ENCODE measurements at places on chromosomes 6 and 20.
A peak's percentile ranks its signal among the peaks of the same experiment; 100 is the strongest.

DNA sequence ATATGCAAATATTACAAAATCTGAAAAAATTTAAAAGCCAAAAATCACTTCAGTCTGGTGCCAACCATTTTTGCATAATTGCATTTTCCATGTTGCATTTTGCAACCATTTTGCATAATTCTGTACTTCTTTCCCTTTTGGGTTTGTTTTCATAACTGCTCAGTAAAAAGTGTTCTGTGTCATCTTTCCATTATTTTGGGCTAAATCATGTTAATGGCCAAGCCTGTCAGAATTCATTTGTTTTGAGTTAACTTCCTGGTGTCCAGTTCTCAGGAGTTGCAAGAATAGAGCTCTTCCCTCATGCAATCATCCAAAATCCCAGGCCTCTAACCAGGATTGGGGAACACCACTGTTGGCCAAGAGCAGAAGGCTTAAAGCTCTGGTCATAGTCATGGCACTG lies 133.6 kb downstream of the MTHFD1L start:
- DNase-seq, result no peak

DNA sequence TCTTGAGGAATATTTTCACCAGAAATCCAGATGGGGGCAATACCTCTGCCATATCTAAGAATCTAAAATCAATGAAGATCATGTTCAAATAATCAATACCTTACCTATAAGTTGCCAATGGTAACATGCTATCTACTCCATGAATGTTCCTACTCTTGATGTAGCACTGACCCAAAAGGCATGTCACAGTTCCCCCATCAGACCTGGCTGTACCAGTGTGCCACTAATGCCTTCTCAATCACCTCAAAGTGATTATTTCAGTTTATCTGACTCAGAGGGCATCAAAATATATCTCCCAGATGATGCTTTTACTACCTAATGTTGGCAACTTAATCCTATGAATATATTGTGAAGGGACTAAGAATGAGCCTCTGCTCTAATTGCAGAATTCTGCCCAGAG lies 5.5 kb downstream of the PDCD2 start:
- DNase-seq, result no peak

DNA sequence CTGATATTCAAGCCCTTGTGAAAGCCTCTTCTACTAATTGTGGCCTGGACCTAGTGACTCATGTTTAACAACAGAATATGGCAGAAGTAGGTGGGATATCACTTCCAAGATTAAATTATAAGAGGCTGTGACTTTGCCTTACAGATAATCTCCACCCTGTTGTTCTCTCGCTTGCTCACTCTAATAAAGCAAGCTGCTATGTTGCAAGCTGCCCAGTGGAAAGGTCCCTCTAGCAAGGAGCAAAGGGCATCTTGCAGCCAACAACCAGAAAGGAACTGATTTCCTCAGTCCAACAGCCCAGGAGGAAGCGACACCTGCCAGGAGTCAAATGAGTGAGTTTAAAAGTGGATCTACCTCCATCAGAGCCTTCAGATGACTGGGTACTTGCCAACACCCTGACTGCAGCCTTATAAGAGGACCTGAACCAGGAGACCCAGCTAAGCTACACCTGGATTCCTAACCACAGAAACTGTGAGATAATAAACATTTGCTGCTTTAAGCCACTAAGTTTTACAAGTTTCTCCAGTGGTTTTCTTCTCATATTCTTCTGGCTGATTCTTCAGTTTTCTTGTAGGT lies 112.6 kb downstream of the FRK start:
- no peak for DNase-seq

DNA sequence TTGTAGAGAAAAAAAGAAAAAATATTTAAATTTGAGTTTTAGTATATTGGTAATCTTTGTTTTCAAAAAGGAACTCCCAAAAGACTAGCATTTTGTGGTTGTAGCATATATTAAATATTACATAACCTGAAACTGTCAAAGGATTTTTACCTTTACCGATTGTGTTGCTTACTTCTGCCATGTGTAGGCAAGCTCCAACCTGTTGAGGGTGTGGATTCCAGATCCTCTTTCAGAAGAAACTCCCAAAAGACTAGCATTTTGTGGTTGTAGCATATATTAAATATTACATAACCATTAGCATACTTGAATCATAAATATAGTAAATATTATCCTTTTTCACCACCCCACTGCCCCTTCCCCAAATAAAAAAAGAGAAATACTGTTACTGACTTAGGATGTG lies 3.2 kb downstream of the DSE start:
- no peak for DNase-seq

GRCh38 chr6:39269961-39270360 lies 40.7 kb upstream of the KCNK5 start:
- DNase-seq, result no peak

DNA sequence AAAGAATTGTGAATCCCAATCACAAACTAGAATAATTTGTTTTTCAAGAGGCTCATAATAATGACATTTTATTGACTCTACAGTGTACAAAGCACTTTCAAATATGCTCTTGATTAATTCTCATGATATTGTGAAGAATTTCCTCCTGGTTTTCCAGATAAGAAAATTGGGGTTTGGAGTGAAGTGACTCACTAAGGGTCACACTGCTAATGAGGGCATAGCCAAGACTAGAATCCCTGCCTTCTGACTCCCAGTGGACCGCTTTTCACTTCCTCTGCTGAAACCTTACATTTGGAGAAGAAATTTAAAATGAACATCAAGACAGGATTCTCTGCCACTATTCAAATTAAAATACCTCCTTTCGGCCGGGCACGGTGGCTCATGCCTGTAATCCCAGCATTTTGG lies 38.3 kb upstream of the LTV1 start:
- DNase-seq, result no peak

DNA sequence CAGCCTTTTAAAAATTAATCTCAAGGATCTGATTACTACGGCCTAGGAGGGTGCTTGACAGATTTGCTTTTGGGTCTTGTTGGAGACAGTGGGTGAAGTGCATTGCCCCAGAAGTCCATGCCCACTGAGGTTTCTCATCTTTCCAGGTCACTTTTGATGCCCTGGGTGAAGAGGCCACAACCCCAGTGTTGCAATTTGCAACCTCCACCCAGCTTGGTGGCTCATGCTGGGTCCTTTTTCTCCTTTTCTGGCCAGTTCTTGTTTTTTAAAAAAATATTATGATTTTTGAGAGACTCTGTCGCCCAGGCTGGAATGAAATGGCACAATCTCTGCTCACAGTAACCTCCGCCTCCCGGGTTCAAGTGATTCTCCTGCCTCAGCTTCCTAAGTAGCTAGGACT lies 9.4 kb downstream of the STX11 start:
- DNase-seq, result no peak

DNA sequence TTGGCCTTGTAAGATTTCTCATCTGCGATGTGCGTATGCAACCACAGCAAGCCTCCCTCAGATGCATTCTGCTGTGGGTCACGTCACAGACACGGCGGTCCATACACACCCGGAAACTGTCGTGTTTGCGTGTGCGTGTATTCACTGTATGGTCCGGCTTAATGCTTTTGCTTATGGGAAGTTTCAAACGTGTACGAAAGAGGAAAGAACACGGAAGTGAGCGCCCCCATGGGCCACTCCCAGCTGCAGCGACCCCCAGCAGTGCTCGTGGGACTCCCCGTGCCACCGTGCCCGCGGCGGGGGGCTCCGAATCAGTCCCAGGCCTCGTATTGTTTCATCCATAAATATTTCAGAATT lies 10.2 kb downstream of the DLL1 start:
- DNase-seq, result no peak

DNA sequence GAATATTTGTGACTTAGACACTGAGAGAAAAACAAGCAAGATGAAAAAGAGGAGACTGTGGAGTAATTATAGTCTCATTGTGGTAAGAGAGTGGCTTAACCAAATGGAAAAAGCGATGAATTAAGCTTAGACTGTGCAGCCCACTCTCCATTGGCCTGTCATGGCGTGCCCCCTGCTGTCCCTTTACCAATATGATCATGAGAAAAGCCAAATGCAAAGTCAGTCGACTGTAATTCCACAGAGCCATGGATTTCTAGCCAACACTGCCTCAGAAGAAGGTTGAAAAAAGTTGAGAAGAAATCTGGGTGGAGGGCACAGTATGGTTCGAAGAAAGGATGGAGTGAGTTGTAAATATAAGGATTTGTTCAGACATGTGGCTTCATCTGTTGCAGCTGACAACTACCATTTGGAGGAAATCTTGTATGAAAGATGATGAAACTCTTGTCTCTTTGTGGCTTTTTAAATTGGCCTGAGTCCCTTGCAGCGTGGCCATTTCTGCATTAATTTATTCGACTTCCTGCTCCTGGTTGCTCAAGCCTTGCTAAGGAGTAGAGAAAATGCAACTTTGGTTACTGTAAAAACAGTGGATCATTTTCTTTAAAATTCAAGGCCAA lies 251.4 kb downstream of the DOK5 start:
- peak; percentile 2 for DNase-seq

DNA sequence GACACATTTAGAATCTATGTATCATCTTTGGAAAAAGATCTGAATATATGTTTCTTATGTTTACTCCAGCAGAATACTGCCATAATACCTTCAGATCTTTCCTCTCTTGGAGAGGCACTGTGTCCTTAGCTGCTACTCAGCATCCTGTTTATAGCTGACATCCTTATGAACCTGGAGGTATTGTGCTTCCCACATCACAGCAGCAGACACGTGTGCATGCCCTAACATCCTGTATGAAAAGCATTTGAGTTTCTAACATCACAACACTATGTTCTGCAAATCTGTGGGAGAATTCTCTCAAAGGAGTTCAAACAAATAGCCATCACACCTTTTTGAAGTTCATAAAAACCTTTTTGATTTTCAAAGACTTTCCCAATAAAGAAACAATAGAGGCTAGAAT lies 216.0 kb downstream of the GJA1 start:
- DNase-seq, result no peak

GRCh38 chr20:49624317-49624716 lies 56.4 kb upstream of the PTGIS start:
- DNase-seq, result no peak

- DNase-seq, result no peak
Measured at GRCh38 chr6:105569706-105570105, 166.8 kb upstream of the PREP start.

DNA sequence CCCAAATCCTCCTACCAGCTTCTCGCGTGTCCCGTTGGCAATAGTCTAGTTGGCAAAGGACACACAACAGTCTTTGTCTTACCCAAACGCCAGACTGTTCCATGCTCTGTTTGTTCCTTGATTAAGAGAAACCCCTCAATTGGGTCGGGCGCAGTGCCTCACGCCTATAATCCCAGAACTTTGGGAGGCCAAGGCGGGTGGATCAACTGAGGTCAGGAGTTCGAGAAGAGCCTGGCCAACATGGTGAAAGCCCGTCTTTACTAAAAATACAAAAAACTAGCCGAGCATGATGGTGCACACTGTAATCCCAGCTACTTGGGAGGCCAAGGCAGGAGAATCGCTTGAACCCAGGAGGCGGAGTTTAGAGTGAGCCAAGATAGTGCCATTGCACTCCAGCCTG lies 153.7 kb downstream of the GRM4 start:
- no peak for DNase-seq

DNA sequence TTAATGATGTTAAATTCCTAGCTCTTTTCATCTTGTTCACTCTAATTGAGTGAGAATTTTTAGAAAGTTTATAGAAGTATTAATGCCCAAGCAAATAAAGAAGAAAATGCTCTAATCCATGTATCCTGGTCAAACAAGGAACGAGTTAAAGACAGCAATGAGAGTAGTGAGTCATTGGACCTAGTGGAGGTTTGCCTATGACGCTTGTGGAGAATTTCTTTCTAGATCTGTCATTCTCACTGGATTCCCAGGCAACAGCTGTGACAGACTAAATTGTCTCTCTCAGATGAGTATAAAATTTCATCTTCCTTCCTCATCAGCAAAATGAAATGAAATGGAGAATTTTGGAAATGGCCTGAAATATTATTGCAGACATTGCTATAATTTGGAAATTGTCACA lies 127.9 kb downstream of the COL19A1 start:
- DNase-seq, result no peak

DNA sequence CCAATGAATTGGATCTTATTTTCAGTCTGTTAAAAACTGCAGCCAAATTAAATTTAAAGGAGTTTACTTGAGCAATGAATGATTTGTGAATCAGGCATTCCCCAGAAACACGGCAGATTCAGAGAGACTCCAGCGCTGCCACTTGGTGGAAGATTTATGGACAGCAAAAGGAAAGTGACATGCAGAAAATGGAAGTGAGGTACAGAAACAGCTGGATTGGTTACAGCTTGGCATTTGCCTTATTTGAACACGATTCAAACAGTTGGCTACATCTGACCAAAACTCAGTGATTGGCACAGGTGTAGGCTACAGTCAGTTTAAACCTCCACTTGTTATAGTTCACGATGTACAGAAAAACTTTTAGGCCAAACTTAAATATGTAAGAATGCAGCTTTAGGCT lies 257.6 kb upstream of the IMPG1 start:
- no peak for DNase-seq

DNA sequence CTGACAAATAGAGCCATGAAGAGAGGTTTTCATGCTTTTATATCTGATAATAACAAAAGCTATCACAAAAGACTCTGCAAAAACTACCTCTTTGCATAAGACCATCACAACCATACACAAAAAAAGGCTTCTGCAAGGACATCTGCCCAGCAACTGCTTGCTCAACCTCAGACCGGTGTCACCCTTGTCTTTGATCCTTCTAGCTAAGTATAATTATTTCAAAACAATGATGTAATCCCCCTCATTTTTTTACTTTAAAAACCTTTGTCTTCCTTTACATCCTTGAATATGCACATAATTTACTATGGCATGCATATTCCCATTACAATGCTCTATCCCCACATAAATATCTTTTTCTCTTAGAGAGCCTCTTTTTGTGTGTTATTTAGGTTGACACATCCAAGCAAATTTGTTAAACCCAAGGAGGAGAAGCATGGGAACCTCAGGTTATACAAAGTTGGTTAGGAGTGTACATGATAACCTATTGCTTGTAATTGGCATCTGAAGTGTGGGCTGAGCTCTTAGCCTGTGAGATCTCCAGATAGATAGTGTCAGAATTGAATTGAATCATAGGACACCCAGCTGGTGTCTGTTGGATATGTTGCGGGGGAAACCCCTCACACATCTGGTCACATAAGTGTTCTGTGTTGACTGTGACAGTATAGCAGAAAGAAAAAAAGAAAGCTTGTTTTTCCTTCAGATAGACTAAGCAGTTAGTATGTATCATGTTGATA lies 20.7 kb upstream of the CGA start:
- no peak for DNase-seq

GRCh38 chr6:165581678-165582077 lies 81.4 kb downstream of the PDE10A start:
- DNase-seq, result no peak
